ENCODE measurements at places on chromosomes 2 and 18. TPM values are rescaled to one million over a fixed set of nuclear protein-coding genes. Genes with fewer than 3 reads are reported as not detected.

The TEKT4 gene
- 0.27 TPM for polyA plus RNA-seq

The TEX44 gene
- not detected for polyA plus RNA-seq

The CLIP4 gene
- 11.9 TPM for polyA plus RNA-seq

The ELOA2 gene
- not detected for polyA plus RNA-seq

The MYO7B gene
- 0.54 TPM for polyA plus RNA-seq

The IL36RN gene
- polyA plus RNA-seq = not detected

The GPR155 gene
- 0.53 TPM for polyA plus RNA-seq

The OSR1 gene
- not detected for polyA plus RNA-seq

The STRN gene
- polyA plus RNA-seq = 3.6 TPM
